ENCODE measurements at places on chromosomes 4 and X. TPM values are rescaled to one million over a fixed set of nuclear protein-coding genes. Genes with fewer than 3 reads are reported as not detected.

DNA sequence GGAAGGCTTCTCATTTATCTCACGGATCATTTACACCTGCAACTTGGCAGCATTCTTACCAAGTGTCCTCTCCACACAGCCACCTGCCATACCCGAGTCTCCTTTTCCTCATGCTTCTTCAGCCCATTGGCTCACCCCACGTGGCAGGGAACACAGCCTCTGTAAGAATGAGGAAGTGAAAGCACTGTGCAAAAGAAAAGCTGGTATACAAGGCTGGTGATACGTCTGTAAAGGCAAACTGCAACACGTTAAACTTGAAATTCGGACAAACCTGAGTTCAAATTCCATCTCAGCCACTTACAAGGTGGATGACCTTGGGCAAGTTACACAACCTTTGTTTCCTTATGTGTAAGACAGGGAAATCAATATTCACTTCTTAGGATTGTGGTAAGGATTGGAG lies 164.0 kb upstream of the RASGEF1B start:
- DNase-seq = no peak

DNA sequence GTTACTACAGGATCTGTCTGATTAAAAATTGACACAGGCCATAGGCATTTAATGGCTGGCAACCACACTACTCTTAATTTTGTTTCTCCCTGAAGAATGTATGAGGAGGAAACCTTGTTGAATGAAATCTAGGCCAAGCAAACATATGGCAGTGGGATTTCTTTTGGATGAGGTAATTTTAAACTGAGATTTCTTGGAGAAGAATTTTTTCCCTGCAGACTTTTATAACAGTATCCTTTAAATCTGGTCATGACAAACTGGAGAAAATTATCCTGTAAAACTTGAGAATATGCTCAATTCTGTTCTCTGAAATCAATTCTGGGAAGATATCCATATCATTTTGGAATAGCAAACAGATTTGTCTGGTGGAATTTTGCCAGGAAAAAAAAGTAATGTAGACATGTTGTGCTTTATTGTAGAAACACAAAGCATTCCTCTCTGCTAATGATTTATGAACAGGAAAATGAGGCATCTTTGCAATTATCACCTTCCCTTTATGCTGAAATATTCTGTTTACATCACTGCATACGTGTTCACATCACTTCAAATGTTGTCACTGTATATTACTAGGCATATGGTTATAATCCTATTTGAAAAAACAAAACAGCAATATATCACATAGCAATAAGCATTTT lies 108.3 kb upstream of the ARSJ start:
- DNase-seq = no peak

GRCh38 chr4:182310316-182310715 lies 67.1 kb downstream of the TENM3 start:
- no peak for DNase-seq

GRCh38 chr4:100872811-100873210 lies 355.0 kb upstream of the EMCN start:
- DNase-seq = no peak

DNA sequence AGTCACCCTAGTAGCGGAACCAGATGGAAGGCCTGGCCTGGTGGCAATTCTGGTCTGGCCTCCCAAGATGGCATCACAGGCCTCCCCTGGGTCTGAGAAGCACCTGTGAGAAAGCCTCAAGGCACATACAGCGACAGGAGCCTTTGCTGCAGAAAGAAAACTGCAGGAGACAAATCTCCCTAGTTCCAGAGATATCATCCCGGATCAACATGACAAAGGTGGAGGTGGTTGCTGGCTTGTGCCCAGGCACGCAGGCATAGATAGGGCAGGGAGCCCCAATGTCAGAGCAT lies 93.6 kb downstream of the BCOR start:
- no peak for DNase-seq

- DNase-seq = no peak
These were observed 210.7 kb downstream of the PDGFRA start for GRCh38 chr4:54439831-54440243.

DNA sequence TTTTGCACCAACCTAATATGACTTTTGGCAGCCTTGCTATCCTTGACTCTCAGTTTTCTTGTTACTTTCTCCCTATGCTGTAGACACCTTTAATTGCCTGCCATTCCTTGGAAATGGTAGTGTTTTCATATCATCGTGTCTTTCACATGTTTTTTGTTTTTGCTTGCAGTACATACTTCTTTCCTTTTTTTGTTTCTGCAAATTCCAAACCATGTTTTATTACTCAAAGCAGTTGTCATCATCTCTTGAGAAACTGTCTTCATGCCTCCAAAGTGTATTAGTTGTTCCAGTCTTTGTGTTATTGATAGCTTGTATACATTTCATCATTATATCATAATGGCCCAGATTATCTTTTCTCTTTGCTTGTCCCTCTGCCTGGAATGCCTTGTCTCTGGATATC lies 57.1 kb downstream of the PDLIM5 start:
- DNase-seq = no peak

- DNase-seq = no peak
These were observed 3.3 kb upstream of the KIAA1210 start for GRCh38 chrX:119130911-119131310.

DNA sequence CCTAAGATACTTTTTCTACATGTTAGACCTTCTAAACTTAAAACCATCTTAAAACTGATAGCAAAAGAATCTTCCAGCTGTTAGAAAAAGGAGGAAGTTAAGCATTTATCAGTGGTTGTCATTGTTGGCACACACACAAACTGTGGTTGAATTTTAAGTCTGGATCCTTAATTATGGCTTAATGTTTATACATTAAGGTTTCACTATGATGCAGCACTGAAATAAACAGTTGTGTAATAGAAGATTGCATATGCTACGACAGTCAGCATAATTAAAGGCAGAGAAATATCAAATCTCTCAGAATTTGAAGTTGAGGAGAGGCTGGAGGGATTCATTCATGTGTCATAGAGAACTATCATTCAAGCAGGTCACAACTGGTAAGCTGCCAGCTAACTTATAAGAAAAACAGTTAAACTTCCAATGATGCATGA lies 32.3 kb downstream of the ADGRA3 start:
- DNase-seq = no peak

- DNase-seq = no peak
These were observed 82.1 kb downstream of the JAKMIP1 start for GRCh38 chr4:6118201-6118600.

- no peak for DNase-seq
These were observed 108.3 kb downstream of the DCTD start for GRCh38 chr4:182808673-182809416.

GRCh38 chr4:26242451-26242850 lies 78.4 kb upstream of the RBPJ start:
- no peak for DNase-seq

DNA sequence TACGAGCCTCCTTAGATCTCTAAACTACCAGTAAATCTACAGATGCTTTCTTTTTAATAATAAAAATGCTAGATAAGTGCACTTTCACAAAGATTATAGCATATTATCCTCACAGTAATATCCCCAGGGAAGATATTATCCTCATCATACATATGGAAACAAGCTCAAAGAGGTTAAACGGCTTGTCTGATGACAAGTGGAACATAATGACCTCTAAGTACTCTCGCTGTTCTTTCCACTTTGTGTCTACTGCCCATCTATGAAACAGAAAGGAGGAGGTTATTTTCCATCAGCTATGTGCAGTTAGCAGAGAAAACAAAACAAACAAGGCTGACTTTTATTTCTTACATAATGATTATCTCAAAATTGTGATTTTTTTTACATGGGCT lies 42.8 kb upstream of the PRDM8 start:
- no peak for DNase-seq

- DNase-seq = no peak
These were observed 107.6 kb upstream of the FAM9B start for GRCh38 chrX:9141496-9141895.

DNA sequence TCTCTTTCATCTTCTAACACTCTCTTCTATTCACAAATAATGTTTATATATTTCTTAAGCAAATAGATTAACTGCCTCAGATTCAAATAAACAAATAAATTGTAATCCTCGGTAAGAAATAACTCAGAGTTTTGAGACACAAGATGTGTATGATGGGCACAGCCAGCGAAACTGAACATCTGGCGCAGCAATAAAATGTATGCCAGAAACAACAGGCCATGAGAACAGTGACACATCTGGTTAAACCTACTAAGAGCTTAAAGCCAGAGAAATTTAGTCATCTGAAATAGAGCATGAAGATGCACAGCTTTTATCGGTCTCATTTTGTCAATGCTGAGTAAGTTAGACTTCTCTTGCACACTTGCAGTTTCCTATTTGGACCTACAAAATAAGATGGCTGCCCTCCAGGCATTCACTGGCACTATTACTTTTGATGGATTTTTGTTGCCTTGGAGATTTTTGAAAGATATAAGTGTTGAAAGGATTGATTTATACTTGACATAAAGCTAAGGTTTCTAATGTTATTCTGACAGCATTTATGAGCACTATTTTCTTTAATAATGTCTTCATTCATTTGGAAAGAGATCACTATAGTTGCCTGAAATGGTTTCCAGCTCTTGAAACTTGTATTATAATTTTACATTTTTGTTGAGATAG lies 1444.0 kb downstream of the PCDH18 start:
- no peak for DNase-seq

GRCh38 chr4:52260514-52261210 lies 209.6 kb downstream of the SPATA18 start:
- no peak for DNase-seq

GRCh38 chr4:77800483-77801259 lies 18.5 kb downstream of the CNOT6L start:
- no peak for DNase-seq

DNA sequence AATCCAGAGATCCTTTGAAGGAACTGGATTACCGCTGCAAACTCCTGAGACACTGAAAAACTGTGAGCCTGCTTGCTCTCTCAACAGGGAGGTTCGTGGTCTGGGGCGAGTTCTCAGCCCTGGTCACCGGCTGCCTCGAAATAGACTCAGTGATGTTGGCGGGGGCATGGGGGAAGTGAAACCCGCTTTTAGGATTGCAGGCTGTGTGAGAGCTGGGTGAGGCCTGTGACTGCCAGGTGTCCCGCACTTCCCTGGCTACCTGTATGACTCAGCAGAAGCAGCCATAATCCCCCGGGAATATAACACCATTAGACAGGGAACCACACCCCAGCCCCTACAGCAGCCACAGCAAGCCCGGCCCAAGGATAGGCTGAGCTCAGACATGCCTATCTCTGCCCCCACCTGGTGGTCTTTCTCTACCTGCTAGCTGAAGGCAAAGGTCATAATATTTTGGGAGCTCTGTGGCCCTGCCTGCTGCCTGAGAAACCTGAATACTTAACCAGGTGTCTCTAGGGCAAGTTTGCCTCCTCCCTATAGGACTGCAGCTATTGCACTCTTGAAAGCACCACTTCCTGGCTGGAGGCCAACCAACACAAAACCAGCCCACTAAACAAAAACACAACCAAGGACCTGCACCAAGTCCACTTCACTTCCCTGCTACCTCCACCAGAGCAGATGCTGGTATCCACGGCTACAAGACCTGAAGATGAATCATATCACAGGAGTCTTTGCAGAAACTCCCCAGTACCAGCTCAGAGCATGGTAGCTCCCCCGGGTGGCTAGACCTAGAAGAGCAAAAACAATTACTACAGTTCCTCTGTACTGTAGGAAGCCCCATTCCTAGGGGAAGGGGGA lies 202.0 kb downstream of the RRAGB start:
- no peak for DNase-seq

Gene ALB
- 9.0 TPM for total RNA-seq

Gene APELA
- 13.1 TPM for total RNA-seq

Gene KLB
- total RNA-seq = 0.34 TPM

Gene SHROOM2
- total RNA-seq = 71.3 TPM

Gene UGT2B10
- total RNA-seq = not detected

Gene DUSP21
- 5.1 TPM for total RNA-seq

Gene SHROOM3
- total RNA-seq = 107 TPM

Gene BMPR1B
- 59.8 TPM for total RNA-seq

Gene CFAP99
- total RNA-seq = 7.4 TPM

Gene TRIM61
- 0.23 TPM for total RNA-seq

Gene CHM
- 20.2 TPM for total RNA-seq

Gene RASL11B
- total RNA-seq = 27.1 TPM

Gene NDNF
- 5.7 TPM for total RNA-seq

Gene SPINK2
- total RNA-seq = 53.4 TPM

Gene KLKB1
- not detected for total RNA-seq

Gene IL2RG
- 0.73 TPM for total RNA-seq

Gene CLIC2
- 4.0 TPM for total RNA-seq

Gene CENPVL3
- total RNA-seq = not detected

Gene C4orf50
- 2.8 TPM for total RNA-seq

All from prostate gland (tissue), 2 donors.